IMR-90 (cell line): ENCODE measurements at places on chromosomes 6 and 20.

DNA sequence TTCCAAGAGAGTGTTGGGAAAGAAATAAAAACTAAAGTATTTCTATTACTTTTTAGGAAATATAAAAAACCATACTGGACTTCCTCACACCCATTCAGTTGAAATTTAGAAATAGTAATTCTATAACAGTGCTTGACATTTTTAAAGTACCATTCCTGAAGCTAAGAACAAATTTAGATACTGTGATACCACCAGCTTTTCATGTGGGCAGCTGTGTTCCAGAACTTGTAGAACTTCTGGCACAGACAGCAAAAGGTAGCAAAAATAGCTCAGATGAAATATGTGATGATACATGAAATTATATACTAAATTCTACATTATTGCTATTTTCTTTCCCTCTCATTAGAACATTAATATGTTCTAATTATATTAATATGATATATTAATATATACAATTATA lies 346.5 kb downstream of the SYNE1 start:
- DNase-seq, result no peak

DNA sequence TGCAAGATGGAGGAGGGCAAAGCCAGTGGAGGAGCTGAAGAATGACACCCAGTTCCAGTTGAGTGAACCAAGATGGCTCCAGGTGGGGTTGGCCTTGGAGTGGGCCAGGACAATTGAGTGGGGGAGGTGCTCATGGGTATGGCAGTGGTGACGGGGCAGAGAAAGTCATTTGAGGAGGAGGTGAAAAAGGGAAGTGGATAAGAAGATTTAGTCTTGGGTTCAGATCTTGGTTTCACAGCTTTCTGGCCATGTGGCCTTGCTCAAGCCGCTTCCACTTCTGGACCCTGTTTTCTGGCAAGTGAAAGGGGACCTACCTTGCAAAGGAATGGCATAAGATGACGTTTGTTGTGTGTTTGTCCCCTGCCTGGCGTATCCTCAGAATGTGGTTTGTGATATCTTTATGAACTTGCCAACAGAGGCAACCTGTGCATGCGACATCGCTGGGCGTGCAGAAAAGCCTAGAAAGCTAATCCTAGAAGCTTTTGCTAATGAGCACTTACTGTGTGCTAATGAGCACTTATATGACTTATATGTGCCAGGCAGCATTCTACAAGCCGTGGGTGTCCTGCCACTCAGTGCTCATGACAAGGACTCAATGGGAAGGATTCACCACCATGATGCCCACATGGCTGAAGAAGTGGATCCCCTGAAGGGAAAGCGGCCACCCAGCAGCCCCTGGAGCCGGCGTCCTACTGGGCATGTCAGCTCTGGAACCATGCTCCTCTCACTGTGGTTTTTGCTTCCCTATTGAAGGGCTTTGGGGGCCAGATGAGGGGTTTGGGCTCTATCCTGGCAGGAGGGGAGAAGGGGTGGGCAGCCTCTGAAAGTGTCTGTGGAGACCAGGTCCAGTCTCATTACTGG lies 23.6 kb upstream of the STX16 start:
- no peak for DNase-seq

- DNase-seq, result peak; percentile 76
Measured at GRCh38 chr6:36765594-36766398, 68.2 kb downstream of the RAB44 start.

- no peak for DNase-seq
Measured at GRCh38 chr6:3571836-3572235, 115.0 kb upstream of the SLC22A23 start.

DNA sequence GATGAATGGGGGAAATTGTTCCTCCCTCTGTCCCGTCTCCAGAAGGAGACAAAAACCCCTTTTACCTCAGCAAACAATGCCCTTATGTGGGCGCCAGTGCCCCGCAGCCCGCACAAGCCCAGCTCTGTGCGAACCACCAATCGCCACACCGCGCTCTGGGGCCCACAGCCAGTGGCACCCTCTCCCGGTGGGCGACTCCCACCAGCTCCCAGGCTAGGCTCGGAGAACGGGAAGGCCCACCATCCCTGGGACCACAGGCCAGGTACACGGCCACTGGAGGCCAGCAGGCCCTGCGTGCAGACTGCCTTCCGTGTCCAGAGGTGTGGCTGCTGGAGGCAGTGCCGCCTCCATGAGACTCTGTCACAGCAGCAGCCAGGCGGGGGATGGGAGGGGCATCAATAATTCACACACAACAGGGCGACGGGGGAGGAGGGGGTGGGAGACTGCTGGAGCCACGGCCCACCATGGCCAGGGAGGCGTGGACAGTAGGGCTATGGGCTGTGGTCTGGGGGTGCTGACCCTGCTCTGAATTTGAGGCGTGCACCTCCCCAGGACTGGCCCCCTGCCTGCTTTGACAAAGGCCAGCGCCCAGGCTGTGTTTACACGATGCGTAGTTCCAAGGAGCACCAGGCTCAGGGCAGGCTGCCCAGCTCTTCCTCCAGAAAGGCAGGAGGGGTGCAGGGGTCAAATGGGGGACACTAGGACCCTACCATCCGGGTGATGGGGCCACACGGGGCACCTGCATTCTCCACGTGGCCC lies 105.7 kb downstream of the ASXL1 start:
- no peak for DNase-seq

DNA sequence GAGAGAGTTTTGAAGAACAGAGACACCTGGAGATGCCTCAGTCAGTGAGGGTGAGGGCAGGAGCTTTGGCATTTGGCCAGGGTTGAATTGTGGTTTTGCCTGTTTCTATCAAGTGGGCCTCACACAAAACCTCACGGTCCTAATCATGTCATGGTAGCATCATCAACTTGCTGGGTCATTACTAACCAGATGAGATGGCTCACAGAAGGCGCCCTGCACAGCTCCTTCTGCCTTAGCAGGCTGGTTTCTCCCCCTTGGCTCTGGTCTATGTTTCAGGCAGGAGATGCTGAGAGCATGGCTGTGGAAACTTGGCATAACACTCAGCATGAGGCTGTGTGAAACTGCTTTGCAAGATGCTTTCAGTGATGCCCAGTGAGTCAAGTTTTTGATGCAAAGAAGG lies 99.3 kb downstream of the LRRC1 start:
- peak; percentile 61 for DNase-seq

GRCh38 chr20:52031563-52032303 lies 159.8 kb downstream of the ZFP64 start:
- DNase-seq, result peak; percentile 88

DNA sequence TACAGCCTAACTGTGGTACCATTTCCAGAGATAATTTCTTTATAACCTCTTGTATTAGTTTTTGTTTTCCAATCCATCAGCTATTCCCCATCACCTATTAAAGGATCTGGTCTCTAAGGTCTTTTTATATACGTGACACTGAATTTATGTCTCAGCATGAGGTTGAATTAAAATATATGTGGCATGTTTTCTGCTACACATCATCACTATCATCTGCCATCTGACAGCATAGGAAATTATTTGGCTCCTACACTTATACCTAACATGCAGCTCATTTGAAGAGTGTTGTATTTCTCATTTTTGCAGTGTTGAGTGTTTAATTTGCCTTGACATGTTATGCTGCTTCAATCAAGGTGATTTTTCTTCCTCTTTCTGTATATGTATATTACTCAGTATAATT lies 100.3 kb downstream of the LIN28B start:
- no peak for DNase-seq
